ENCODE measurements at places on chromosomes 5 and 9.

- DNase-seq: no peak
These were observed 111.2 kb upstream of the IER5L start for GRCh38 chr9:129289131-129289731.

- DNase-seq: no peak
These were observed 411.7 kb downstream of the DMRT2 start for GRCh38 chr9:1461812-1462211.

- no peak for DNase-seq
These were observed 67.7 kb upstream of the FCN1 start for GRCh38 chr9:134985451-134985850.

DNA sequence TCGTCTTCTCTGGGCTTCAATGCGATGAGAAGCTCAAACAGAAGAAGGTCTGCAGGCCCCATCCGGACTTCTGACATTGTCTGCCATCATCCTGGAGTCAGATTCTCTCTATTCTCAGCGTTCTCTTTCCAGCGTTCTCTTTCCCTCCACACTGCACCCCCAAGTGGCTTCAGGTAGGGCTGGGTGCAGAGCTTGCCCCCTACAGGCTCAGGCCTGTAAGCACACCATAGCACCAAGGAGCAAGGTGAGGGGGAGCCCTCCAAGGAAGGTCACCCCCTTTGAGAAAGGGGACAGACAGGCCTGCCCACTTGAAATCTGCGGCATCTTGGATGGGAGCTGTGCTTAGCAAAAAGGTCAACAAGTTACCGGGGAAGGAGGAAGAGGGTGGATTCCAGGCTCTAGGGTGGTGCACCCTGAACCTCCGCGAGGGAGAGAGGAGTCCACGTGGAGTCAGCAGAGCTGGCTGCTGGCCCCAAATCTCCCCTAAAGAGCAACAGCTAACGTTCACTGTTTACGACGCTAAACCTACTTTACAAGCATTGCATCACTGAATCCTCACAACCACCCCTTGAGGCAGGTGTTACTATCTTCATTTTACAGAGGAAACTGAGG, 27.5 kb downstream of the GPX3 start:
- peak; percentile 36 for DNase-seq

DNA sequence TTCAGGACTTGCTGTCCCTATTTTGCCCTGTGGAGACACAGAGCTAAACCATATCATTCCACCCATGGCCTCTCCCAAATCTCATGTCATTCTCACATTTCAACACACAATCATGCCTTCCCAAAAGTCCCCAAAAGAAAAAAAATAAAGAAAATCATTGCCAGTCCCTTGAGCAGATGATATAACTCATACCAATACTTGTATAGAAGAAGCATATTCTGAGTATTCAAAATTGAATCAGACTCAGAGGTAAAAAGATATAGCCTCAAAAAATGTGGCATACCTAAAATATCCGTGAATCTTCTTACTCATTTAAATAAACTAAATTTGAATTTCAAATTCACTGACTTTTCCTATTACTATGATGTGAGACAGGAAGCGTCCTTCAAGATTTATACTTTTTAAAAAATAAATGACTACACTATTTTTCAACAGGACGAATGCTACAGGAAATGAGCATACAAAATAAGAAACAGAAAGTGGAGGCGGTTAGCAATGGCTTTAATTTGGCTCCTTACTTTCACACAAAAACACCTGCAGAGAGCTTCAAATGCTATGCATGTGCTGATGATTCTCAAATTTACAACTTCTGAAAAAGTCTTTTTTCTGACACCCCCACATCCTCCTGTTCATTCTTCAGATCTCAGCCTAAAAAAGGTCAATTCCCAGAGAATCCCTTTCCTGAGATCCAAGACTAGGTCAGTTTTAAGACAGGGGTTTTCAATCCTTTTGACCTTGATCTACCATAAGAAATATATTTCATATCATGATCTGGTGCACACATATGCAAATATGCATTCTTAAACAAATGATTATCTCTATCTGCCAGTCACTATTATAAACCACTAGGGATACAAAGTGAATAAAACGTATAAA, 39.6 kb upstream of the DMXL1 start:
- DNase-seq: no peak

DNA sequence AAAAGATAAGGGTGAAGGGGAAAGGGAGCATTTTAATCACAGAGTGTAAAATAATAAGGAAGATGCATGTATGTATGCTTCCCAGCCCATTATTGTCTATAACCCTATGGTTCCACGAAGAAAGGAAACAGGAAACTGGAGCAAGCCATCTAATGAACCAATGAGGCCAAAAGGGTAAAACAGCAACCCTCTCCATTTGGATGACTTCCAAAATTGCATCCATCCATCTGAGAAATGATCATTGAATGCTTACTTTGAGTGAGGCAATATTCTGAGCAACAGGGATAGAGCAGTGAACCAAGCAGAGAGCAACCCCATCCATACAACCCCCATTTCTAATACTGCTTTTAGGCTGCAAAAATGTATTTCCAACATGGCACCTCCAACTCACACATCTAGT, 46.9 kb downstream of the ARL15 start:
- DNase-seq: no peak

DNA sequence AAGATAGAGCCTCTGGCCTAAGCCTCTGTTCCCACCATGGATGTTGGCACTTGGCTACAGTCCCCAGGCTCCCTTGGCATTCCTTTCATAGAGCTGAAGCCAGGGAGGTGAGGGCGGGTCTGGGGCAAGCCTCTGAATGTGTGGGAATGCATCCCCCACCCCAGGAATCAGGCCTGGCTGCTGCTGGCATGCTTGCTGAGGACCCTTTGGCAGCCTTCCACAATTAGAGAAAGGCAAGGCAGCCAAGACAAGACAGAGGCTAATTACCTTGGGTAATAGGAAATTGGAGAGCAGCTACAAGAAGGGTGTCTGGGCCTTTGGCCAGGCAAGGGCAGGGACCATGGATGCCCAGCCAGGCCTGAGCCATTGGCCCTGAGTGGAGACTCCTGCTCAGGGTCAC, 204.4 kb upstream of the TRIM32 start:
- DNase-seq: no peak
